Muscle of leg (tissue), 16 donors: ENCODE measurements at places on chromosomes 2 and 18. TPM values are rescaled to one million over a fixed set of nuclear protein-coding genes. Genes with fewer than 3 reads are reported as not detected.

- no peak for DNase-seq
Measured at GRCh38 chr2:23349508-23349907, 35.5 kb upstream of the KLHL29 start.

- peak; percentile 96 for DNase-seq
Measured at GRCh38 chr2:96760036-96760985, at the start of gene CNNM4. TSS of gene CNNM4 (plus strand) at chr2:96760902. CDS start at chr2:96761000, 98 bp downstream.

DNA sequence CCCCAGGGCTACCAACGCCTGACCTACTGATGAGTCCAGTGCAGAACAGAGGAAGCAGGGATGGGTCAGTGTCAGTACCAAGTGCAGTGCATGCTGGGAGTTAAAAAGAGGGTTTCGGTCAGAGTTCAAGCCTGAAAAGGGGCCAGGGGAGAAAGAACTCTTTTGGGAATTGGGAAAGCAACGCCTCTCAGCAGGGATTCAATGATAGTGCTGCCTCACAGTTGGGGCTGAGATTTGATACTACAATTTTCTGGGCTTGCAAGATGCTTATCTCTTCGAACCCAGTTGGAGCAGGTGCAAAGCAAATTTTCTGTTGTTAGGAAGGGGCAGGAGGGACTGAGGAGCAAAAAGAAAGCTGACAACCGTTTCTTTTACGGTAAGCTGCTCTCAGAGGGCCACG lies 82.6 kb downstream of the CERKL start:
- no peak for DNase-seq

- DNase-seq = no peak
Measured at GRCh38 chr2:119282996-119283511, 59.4 kb downstream of the STEAP3 start.

DNA sequence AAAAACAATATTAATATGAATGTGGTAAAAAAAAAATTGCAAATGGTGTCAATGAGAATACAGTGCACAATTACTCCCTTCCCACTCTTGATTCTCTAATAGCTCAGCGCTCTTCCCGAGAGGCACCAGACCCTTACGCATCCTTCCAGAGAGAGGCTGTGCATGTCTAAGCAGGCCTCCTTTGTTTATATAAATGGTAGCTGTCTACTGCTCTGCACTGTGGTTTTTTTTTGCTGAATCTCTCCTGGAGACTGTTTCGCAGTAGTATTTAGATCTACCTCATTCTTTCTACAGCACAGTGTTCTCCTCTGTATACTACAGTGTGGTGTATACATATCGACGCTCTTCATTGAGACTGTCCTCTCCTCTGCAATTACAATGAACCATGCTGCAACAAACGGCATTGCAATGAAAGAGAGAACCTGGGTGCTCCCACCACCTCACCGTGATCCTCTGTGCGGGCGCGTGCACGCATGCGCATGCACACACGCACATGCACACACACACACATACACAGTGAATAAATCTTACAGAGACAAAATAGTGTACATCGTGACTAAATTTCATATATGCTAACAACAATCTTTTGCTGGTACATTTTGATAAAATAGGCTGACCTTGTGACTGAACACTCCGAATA lies 19.4 kb downstream of the SEPTIN10 start:
- no peak for DNase-seq

GRCh38 chr18:23609390-23610023 lies 23.2 kb upstream of the NPC1 start:
- DNase-seq = no peak

GRCh38 chr2:161352719-161353118 lies 44.5 kb downstream of the PSMD14 start:
- no peak for DNase-seq

DNA sequence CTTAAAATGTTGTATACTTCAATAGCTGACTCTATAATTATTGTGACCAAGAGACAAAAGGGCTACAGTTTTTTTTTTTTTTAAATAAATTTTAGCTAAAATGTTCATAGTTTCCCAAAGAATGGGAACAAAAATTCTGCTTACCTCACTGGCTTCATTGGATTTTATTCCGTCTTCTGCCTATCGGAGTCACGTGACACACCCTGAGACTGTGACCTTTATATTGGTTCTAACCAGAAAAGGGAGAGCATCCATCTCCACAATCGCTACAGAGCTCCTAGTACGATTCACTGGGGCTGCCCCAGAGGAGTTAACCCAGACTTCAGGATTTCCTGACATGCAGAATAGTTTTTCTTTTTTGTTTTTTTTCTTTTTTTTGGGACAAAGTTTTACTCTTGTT lies 203.6 kb upstream of the SLC35G4 start:
- DNase-seq = no peak

GRCh38 chr18:416930-417329 lies 83.6 kb downstream of the COLEC12 start:
- no peak for DNase-seq

- peak; percentile 41 for DNase-seq
Measured at GRCh38 chr2:236875906-236876505, 209.7 kb upstream of the COPS8 start.

DNA sequence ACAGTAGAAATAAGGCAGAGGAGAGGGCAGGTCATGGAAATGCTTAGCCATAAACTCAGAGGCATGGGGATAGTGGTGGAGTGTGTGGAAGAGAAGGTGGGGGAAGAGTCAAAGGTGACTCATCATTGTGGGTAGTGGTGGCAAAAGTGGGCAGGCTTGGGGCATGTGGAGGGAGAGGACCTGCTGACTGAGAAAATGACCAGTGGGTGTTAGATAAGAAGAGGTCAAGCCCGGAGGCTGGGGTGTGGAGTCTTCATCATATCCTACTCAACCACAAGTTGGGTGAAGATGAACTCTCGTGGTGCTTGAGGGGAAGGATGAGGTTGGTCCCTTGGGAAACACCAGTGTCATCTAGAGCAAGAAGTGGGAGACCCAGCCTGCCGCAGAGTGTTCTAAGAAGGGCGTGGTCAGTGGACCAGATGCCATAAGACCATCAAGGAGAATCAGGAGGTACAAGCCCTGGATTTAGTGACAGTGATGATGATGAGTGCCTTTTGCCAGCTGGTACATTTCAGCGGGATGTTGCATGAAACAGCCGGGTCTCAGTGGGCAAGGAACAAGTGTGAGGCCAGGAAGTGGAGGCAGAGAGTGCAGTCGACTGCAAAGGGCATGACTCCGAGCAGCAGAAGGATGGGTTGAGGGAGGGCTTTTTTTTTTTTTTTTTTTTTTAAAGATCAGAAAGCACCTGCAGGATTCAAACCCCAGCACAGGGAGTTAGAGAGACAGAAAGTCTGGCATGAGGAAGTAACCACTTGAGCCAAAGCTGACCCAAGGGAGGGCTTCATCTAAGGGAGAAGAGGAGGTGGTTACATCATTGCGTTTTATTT lies 122.6 kb upstream of the SPRED2 start:
- peak; percentile 63 for DNase-seq

DNA sequence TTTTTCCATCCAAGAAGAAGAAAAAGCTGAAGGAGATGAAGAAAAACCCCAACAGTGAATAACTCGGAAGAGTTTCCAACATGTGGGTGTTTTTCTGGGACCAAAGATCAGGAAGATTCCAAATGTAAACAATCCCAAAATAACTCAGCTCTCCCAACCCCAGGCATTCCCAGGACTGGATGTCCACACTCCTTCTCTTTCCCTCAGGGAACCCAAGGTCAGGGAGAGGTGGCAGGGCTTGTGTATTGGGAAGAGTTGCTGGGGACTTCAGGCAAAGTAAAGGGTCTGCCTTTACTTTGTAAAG lies 268.0 kb downstream of the DYSF start:
- DNase-seq = peak; percentile 82

- DNase-seq = no peak
Measured at GRCh38 chr2:18787726-18788125, 198.4 kb upstream of the NT5C1B start.

DNA sequence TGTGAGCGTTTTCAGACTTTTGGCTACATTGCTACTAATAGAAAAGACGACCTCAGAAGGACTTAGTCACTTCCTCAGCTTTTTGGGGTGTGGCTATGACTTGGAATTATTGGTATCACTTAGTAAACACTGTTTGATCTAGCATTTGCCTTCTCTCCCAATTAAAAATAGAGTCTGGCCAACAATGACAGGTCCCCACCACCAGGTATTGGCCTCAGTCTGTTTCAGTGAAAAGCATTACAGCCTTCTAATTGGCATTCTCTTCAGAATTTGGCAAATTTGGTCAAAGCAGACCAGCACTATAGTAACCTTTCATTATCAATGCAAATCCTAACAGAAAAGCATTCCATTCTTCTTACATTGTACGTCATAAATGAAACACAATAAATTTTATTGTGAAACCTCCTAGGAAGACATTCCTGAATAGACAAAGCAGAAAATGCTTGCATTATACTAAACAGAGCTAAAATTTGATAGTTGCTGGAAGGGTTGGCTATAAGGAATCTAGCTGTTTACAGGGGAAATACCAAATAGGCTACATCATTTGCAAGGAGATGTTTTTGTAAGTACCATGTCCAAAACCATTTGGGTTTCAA lies 613.9 kb downstream of the IRS1 start:
- peak; percentile 92 for DNase-seq

GRCh38 chr2:45382744-45383143 lies 228.3 kb downstream of the SRBD1 start:
- peak; percentile 70 for DNase-seq

DNA sequence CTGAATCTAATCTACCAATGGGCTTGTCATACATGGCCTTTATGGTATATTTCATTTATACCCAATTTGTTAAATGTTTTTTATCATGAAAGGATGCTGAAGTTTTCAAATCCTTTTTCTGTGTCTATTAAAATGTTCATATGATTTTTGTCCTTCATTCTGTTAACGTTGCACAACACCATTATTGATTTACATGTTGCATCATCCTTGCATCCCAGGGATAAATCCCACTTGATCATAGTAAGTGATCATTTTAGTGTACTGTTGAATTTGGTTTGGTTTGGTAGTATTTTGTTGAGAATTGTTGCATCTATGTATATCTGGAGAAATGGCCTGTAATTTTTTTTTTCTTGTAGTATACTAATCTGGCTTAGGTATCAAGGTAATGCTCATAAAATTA lies 9.4 kb downstream of the SP100 start:
- no peak for DNase-seq

GRCh38 chr2:219369447-219369861 lies 18.3 kb downstream of the DNPEP start:
- peak; percentile 71 for DNase-seq

DNA sequence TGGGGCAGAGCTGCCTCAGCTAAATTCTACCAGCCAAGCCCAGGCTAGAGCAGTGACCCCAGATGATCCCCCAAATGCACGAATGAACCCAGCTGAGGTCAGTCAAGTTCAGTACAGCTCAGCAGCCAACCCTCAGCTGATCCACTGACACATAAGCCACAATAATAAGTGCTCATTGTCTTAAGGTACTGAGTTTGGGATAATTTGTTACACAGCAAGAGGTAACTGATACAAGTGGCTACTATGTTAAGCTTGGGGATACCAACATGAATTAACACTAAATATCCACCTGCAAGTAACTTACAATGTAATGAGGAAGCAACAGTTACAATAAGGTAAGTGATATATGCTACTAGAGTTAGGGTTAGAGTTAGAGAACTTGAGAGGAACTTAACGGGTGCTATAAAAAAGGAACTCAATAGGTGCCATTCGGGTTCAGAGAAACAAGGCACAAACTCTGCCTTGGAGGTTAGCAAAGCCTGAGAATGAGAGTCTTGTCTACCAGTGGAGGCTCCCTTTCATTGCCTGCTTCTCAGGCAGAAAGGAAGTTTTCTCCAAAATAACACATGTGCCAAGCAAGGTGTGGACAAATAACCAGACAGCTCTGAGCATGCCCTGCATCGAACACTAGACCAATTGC lies 189.4 kb downstream of the ARL4C start:
- DNase-seq = no peak

- no peak for DNase-seq
Measured at GRCh38 chr2:181999911-182000310, 14.3 kb downstream of the PPP1R1C start.

DNA sequence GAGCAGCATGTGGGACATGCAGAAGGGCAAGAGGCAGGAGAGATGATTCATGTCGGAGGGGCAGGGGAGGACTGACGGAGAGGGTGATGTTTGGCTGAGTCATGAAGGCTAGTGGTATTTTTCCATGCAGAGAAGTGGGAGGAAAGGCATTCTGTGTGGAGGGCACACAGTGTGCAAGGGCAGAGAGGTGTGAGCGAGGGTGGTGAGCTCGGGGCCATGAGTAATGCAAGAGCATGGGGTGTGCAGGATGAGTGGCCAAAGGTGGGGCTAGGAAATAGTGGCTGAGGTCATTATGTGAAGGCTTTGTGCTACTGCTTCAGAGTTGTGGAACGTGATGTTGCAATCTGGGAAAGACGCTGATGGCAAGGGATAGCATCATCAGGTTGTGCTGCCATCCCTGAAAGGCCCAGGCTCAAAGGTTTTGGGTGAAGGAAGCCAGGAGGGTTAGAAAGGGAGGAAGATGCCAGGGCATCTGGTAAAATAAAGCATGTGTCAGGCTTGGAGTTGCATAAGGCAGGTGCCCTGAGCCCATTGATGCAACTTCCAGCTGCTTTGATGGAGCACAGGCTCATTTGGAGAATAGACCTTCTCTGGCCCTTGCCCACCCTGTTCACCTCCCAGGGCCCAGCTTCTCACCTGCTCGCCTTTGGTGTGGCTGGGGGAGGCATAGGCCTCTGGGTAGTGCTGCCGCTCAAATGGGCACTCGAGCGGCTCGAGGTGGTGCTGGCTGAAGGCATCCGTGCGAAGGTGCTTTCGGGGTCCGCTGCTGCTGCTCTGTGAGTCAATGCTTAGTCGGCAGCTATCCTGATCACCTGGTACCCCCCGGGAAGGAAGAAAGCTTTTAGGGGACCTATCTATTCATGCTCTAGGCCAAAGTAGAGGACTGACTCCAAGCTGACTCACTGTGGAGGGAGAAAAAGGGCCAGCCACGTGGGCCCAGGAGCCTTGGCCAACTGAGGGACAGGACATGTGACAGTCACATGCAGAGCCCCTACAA lies 37.5 kb downstream of the PAX8 start:
- DNase-seq = no peak

The NDUFB3 gene
- polyA plus RNA-seq = 88.8 TPM

The CIB4 gene
- polyA plus RNA-seq = not detected

The PXDN gene
- 193 TPM for polyA plus RNA-seq

The WIPF1 gene
- polyA plus RNA-seq = 44.3 TPM

The IL1RN gene
- polyA plus RNA-seq = 0.57 TPM

The ITGB6 gene
- polyA plus RNA-seq = 31.9 TPM

The ADD2 gene
- 4.2 TPM for polyA plus RNA-seq

The ARHGAP15 gene
- polyA plus RNA-seq = 9.7 TPM

The KLHL29 gene
- polyA plus RNA-seq = 6.1 TPM
